GM23248 (cell line): ENCODE measurements at places on chromosomes 6 and 20. TPM values are rescaled to one million over a fixed set of nuclear protein-coding genes. Genes with fewer than 3 reads are reported as not detected.

DNA sequence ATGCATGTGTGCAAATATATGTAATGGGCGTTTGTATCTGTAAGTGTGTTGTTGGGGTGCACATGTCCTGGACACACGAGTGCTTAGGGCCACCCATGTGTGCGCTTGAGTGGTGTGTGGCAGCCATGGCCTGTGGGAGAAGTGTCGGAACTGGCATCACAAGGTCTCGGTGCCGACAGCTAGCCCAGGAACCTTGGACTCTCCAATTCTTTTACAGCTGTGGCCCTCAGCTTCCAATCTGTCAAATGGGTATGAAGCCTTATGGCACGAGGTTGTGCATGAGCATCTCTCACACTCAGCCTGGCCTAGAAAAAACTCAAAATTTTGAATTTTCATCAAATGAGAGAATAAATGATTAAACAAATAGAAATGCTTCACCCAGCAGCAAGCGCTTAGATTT lies 42.0 kb downstream of the SPDEF start:
- DNase-seq = no peak

GRCh38 chr6:10112871-10113549 lies 301.9 kb downstream of the TFAP2A start:
- no peak for DNase-seq

- DNase-seq = no peak
These were observed 224.1 kb upstream of the MYLIP start for GRCh38 chr6:15904651-15905376.

The GUCA1A gene
- total RNA-seq = not detected in 2 replicates

The ACOT8 gene
- 37.2 and 55.2 TPM in 2 replicates for total RNA-seq
